Upper lobe of right lung (tissue), 1 donor: ENCODE measurements at places on chromosomes 11 and 22.

DNA sequence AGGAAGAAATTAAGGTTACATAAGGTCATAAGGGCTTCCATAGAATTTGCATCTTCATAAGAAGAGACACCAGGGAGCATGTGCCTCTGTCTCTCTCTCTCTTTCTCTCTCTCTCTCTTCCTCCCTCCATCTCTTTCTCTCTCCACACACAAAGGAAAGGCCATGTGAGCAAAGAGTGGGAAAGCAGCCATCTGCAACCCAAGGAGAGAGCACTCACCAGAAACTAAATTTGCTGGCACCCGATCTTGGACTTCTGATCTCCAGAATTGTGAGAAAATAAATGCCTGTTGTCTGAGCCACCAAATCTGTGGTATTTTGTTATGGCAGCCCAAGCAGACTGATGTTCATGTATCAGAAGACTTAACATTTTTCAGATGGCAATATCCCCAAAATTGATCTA, 6.4 kb upstream of the KRTAP5-10 start:
- DNase-seq, result no peak

DNA sequence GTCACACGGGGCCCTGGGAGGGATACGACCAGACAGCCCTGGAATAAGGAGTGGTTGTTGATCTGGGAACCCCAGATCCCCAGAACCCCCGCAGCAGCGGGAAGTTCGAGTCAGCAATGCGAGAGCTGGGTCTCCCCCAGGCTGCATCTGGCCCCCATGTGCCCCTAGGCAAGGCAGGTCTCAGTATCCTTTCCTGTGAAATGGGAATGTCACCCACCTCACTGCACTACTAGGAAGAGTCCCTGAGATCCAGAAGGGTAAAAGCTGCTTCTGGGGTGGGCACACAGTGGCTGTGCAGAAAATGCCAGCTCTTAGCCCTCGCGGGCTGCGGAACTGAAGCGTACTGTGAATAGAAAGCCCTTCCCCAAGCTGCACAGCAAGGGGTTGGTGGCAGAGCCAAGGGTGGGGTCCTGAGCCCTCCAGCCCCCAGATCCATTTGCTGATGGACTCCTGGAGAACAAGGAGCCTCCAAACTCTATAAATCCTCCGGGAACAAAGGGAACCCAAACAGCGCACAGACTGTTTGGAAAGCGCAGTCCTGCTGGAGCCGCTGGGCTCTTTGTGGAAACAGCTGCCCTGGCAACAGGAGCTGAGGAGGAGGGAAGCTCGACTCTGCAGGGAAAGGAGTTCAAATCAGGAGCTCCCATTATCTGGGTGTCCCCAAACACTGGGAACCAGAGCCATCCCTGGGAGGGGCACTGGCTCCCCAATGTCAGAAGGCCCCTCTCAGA, 68.2 kb upstream of the SHISAL1 start:
- DNase-seq, result peak; percentile 29

DNA sequence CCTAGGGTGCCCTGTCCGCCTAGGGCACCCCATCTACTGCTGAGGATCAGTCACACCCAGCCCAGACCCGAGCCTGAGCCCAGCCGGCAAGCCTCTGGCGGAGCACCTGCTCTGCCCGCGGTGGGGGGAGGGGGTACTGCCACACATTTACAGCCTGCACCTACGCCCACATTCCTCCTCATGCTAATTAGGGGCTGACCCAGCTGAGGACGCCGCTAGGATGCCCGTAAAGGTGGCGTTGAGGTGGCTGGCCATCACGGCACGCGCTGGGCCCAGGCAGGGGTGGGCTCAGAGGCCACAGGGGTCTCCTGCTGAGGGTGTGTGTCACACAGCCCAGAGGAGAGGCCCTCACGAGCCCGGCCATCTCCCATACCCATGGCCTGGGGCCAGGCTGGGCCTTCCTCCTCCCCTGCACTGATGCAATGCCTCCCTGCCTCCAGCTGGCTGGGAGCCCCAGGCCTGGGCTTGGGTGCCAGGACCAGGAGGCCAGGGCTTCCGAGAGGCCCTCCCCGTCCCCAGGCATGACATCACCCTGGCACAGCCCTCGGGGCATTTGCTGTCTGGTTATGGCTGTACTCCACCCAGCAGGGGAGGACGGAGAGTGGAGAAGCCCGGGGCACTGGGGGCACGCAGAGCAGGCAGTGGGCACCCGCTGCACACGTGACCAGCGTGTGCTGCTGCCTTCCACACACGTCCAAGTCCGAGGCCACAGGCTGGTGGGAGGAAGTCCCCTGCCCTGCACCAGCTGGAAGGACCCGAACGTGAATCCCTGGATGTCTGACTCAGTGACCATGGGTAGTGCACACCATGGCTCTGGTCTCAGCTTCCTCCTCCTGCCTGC, 12.7 kb downstream of the DUSP8 start:
- peak; percentile 96 for DNase-seq

GRCh38 chr22:44351685-44352377, 39.1 kb upstream of the SHISAL1 start:
- no peak for DNase-seq

DNA sequence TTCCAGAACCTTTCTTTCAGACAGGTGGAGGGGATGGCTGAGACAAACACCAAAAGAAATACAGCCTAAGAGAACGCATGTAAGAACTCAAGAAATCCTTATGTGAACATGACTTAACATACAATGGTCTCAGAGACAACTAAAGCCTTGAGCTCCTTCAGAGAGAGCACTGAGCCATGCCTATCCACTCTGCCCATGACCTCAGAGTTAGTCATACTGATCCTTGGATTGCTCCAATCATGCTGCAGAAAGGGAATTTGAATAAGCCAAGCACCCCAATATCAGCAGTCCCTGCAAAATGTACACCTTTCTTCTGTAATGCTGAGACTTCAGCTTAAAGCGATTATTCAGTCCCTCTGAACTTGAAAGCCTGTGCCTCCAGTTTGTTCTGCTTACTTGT, 43.2 kb upstream of the CHKA start:
- no peak for DNase-seq

DNA sequence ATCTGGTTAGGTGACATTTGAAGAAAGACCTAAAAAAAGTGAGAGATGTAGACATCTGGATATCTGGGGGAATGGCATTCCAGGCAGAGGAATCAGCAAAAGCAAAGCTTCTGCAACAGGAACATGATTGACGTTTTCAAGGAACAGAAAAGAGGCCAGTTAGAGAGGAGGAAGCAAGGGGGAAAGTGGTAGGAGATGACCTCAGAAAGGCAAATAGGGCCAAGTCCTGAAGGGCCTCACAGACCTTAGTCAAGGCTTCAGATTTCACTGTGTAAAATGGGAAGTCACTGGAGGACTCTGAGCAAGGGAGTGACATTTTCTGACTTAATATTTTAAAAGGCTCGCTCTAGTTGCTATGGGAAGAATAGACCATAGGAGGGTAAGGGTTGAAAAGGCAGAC, 9.7 kb downstream of the DEUP1 start:
- no peak for DNase-seq

DNA sequence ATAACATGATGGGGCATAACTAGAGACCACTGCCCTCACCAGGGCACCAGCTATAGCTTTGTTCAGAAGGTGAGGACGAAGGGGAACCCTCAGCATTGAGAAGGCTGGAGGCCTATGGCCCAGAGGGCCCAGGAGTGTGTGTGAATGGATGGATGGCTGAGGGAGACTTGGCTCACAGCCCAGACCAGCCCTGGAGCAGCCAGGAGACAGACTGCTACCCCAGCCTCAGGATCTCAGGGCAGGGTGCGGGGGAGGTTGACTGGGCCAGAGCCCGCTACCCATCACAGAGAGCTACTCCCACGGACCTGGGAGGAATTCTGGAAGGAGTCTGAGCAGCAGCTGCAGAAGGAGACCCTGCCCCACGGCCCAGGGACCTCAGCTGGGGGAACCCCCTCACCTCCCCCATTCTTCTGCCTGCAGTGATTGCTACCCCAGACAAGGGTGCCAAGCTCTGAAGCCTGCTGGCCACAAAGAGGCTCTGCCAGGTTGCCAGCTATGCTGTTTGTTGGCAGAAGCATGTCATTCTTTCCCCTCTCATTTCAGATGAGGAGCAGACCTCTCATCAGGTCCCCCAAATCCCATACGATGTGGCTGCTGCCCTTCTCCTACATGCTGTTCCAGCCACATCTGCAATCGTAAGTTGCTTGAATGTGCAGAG, 5.4 kb upstream of the CSDC2 start:
- no peak for DNase-seq

DNA sequence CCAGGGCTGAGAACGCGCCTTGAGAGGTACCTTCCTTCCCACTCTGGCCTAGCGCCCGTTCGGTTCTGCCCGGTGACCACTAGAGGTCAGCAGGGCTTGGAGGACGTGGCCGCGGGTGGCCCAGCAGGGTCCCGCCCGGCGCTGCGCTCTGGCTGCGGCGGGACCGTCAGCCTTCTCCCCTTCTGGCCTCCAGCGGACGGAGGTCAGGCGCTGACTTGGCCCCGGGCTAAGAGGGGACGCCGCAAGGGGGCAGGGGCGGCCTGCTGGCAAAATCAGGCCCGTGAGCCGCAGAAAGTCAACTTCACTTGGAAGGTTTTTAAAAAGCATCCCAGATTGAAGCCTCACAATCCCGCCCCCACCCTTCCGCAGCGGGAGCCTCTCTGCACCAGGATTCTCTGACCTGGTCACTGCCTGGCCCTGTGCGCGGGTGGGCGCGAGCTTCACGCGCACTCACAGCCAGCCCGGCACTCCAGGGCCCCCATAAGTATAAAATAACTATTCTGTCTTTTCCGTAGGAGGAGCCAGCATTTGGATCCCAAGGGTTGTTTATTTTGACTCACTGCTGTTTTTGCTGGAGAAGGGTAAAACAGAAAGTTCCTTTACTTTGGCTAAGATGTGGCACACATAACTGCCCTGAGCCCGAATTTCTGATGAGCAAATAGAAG, 23.2 kb upstream of the ZBTB16 start:
- peak; percentile 93 for DNase-seq

- DNase-seq, result no peak
Measured at GRCh38 chr22:42214633-42215415, 55.6 kb downstream of the TCF20 start.

- DNase-seq, result peak; percentile 63
Measured at GRCh38 chr11:64568041-64568571, 22.9 kb upstream of the SLC22A12 start.

- peak; percentile 66 for DNase-seq
Measured at GRCh38 chr11:45170484-45170883, 24.0 kb downstream of the PRDM11 start.

GRCh38 chr11:78392854-78393253, 24.8 kb downstream of the GAB2 start:
- no peak for DNase-seq

DNA sequence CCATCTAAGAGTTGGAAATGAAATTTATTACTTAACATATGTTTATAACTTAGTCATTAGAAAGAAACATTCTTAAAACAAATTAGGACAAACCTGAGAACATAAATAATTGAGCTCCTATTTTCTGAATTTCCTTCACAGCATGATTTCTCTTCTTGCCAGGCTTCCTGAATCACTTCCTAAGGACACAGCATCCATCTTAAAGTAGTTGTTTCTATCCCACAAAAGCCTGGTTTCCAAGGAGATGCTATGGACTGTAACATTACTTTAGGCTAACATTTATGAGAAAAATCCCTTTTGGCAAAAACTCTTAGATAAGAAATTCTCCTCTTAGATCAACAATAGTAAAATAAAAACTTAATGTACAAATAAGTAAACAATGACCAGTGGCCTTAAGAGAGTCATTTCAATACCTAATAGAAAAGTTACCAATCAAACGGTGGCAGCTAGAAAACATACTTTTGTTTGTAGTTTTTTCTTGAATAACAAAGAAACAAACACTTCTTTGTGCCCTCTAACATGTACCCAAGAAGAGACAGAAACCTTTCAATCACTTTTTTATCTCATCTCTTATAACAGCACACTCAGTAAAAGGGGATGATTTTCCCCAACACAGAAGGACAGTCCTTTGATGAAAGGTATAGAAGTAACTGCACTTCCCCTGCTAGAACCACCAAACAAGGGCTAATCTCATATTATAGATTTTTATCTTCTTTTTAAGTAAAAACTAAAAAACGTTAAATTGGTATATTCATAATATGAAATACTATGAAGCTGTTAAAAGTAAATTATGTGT, 74.5 kb downstream of the TTC28 start:
- DNase-seq, result no peak

- DNase-seq, result no peak
Measured at GRCh38 chr11:7246179-7246578, 5.5 kb upstream of the SYT9 start.

DNA sequence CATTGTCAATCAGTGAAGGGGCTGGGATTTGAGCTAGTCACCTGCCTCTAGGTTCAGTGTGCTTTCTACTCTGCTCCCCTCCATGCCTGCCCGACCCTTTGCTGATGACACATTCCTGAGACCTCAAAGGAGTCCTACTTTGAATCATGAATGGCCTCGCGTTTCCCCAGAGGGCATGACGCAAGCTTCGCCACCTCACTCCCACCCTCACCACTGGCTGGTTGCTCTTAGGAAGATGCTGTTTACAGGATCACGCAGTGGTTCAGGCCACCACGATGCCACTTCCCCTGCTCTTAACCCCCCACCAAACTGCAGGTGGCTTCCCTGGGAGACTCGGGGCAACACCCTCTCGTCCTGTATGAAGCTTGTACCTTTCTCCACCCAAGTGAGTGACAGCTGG, 62.9 kb upstream of the B3GAT1 start:
- peak; percentile 45 for DNase-seq
